ENCODE measurements at places on chromosomes 11 and 22. TPM values are rescaled to one million over a fixed set of nuclear protein-coding genes. Genes with fewer than 3 reads are reported as not detected.

- no peak overlapping the region for H3K27ac ChIP-seq
- no peaks in the 10 kb centered on the region for H3K36me3 ChIP-seq
- no peak for DNase-seq
- no peak overlapping the region for H3K4me3 ChIP-seq
These were observed 98.0 kb upstream of the CD82 start for GRCh38 chr11:44467413-44467812.

The PDE2A gene
- total RNA-seq, result 0.26 TPM

- no peak overlapping the region for H3K27ac ChIP-seq
- H3K27me3 ChIP-seq, result peaks cover 6% of the 10 kb centered on the region
- no peaks in the 10 kb centered on the region for H3K36me3 ChIP-seq
These were observed 5.6 kb upstream of the MUC6 start for GRCh38 chr11:1041936-1042608.

DNA sequence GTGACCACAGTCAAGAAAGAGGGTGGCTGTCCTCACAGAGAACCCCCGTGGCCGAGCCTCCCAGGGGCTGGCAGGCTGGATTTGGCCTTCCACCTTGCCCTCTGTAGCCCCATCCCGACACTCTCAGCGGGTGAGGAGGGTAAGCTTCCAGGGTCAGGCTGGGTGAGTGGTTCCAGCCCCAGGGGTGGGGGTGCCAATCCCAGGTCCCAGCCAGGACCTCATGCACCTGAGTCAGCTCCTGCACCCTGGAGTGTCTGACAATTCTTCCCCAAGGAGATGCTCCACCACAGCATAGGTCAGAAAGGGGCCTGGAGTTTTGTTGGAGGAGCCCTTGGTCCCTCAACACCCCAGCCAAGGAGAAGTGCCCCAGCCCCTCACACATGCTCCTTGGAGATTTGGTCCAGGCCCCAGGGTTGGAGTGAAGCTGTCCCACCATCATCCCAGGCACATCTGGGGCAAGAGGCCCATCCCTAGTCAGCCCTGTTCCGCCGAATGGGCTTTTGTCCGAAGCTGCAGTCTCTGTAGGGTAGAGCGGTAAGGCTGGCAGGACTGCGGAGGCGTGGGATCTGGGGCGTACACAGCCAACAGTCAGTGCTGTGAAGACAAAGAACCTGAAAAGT, 8.4 kb downstream of the LINC01488 start:
- H3K27ac ChIP-seq, result no peak overlapping the region
- no peaks in the 10 kb centered on the region for H3K27me3 ChIP-seq
- H3K4me1 ChIP-seq, result no peaks in the 10 kb centered on the region
- H3K4me3 ChIP-seq, result no peak overlapping the region

The RELT gene
- 28.6 TPM for total RNA-seq

DNA sequence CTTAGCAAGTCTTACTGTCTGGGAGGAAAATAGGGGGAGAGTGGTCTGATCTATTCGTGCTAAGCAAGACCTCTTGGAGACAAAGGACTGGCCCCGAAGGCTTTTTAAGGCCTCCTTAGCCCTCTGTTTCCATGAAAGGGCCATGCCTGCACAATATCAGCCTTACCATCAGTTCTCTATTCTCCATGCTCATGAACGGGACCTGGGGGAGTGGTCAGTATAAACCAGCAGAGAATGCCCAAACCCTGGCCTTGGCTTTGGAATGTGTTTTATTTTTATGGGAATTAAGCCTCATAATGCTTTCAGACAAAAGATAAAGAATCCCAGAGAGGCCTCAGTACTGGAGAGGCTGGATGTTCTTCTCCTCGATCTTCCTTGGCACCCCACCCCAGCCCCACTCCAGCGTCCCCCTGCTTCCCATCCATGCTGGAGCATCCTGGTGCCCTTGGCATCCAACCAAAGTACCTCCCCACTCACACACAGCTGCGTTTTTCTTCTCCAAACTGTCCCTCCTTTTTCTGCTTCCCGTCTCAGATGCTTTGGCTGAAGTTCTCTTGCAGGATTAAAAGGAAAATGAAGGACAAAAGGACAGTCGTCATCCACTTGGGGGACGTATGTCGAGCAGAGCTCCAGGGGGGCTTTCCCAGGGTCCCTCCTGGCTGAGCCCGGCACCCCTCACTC, 18.6 kb downstream of the FXYD6 start:
- H3K4me3 ChIP-seq, result no peak overlapping the region
- H3K4me1 ChIP-seq, result peaks cover 22% of the 10 kb centered on the region
- H3K27ac ChIP-seq, result no peak overlapping the region
- H3K36me3 ChIP-seq, result no peaks in the 10 kb centered on the region
- H3K27me3 ChIP-seq, result peaks cover 14% of the 10 kb centered on the region

GRCh38 chr11:19328586-19329311, 88.0 kb upstream of the E2F8 start:
- no peaks in the 10 kb centered on the region for H3K4me1 ChIP-seq
- H3K4me3 ChIP-seq, result no peak overlapping the region
- DNase-seq, result no peak
- H3K27me3 ChIP-seq, result peaks cover 15% of the 10 kb centered on the region

- no peak for DNase-seq
- H3K36me3 ChIP-seq, result no peaks in the 10 kb centered on the region
- peaks cover 17% of the 10 kb centered on the region for H3K27me3 ChIP-seq
- no peak overlapping the region for H3K4me3 ChIP-seq
- H3K27ac ChIP-seq, result no peak overlapping the region
- H3K4me1 ChIP-seq, result peaks cover 2% of the 10 kb centered on the region
These were observed 6.1 kb downstream of the IFITM10 start for GRCh38 chr11:1744137-1744886.

- no peaks in the 10 kb centered on the region for H3K27me3 ChIP-seq
- H3K27ac ChIP-seq, result peak overlapping the region; percentile 23
- no peak overlapping the region for H3K4me3 ChIP-seq
- H3K36me3 ChIP-seq, result peaks cover 7% of the 10 kb centered on the region
- H3K4me1 ChIP-seq, result peaks cover 39% of the 10 kb centered on the region
These were observed 36.4 kb downstream of the RAB30 start for GRCh38 chr11:83035070-83035854.

- DNase-seq, result peak; percentile 36
- H3K4me1 ChIP-seq, result peaks cover 33% of the 10 kb centered on the region
- H3K4me3 ChIP-seq, result no peak overlapping the region
- H3K36me3 ChIP-seq, result no peaks in the 10 kb centered on the region
These were observed 29.3 kb downstream of the OSBPL5 start for GRCh38 chr11:3135481-3136440.

Data from activated CD8-positive, alpha-beta T cell treated with anti-CD3 and anti-CD28 coated beads, Interleukin-2, amount 10 ng/mL, durations not matched to agents 7 days and 5 days (primary cell).